Stimulated activated CD4-positive, alpha-beta T cell treated with anti-CD3 and anti-CD28 coated beads, TNF-alpha, amount 100 ng/mL, for 48 hours (primary cell): ENCODE measurements at places on chromosomes 5 and 9.

DNA sequence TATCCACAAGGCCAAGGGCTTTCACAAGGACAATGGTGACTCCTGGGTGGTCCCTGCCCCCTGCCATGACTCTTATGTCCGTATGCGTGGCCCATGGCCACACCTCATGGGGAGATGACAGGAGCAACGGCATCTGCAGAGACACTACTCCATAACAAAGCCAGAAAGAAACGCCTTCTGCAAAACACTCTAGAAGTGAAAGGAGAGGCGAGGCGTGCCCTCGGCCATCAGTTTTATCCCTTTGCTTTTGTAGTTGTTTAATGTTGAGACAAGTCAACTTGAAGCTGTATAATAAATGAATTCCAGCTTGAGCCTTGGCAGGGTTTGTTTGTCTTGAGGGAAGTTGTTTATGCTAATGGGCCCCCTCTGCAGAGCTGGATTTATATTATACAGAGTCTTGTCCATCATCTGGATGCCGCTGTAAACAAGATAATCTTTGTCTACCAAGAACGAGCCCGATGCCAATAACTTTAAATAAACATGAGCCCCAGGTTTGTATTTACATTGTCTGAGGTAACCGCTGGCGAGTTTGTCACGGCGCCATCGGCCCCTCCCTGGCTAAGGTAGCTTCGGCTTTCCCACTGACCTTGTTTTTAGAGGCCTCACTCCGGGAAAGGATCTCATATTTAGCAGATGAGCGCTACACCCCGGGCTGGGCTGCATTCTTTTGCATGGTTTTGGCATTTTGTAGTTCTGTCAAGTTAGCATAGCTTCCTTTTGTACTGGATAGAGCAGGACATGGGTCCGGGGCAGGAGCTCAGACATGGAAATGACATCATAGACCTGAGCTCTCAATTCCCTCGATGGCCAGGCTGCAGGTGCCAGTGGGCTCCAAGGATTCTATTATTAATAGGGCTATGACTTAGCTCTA is 165.3 kb downstream of the ERCC6L2 start:
- DNase-seq = no peak

GRCh38 chr5:151628112-151628823 is 37.1 kb upstream of the FAT2 start:
- DNase-seq = no peak

DNA sequence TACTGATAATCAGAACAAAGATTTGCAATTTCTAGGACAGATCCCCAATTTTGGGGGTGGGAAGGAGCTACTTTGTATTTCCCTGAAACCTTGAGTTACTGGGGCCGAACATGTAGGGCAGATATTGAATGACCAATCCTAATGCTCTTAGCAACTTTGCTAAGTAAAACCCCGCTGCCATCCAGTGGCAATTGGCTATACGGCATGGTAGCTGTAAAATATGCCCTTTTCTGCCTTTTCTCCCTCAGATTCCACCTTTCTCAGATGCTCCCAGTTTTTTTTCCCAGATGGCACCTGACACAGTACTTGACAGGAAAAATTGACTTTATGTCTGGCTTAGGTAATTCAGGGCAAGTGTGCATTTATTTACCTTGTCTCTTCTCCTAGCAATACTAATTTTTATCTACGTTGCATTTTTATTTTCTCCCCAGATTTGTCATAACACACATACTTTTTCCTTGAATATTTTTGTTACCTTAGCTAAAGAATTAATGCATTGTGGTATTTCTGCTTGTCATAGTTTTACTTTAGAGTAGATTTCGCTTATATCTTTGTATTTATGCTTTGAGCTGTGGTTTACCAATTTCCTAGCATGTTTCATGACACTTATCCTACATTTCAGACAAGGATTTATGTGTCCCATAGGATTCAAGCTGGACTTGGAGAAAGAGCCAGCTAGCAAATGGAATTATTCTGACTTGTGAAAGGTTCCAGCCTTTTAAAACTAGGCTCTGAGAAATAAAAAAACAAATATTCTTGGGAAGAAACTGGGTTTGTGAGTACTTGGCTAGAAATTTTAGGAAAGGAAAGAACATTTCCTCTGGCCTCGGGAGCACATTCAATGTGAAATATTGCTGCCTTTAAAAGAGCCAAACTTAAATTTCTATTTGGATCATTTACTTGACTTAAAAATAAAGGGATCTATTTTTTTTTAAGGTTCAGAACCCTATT is 37.4 kb downstream of the PIK3R1 start:
- no peak for DNase-seq

DNA sequence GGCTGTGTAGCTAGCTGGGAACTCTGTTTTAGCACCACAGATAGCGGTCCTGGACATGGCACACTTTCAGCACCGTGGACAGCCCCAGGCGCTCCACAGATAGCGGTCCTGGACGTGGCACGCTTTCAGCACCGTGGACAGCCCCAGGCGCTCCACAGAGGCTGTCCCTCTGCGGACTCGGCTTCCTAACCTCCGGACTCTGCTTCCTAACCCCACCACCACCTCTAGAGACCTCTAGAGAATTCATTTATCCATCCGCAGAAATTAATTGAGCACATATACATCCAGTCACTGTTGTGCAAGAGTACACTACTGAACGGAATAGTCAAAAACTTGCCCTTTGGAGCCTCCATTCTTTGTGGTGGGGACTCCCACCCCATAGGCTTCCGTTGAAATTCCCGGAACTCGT is 27.4 kb downstream of the UNC5A start:
- DNase-seq = peak; percentile 60

GRCh38 chr5:135393691-135394090 is 5.3 kb downstream of the MACROH2A1 start:
- DNase-seq = no peak
